ENCODE measurements at places on chromosomes 4 and X.

- no peak for DNase-seq
Observed at GRCh38 chr4:185016946-185017758, 1.1 kb upstream of the HELT start.

DNA sequence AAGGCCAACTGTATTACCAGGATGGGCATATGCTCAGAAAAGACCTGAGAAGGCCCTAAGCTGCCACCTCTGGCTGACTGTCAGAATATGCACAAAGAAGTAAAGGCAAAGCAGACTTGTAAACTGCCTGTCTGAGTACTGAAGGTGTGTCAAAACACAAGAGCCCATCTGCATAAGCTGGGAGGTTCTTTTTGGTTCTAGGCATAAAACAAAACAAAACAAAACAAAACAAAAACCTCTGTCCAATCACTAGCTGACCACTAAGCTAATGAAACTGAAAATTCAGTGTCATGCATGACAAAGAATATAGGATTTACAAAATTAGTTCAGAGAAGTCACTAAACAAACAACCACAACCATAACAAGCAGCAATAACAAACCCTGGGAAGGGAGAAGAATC is 20.6 kb downstream of the SH3D19 start:
- DNase-seq: no peak

DNA sequence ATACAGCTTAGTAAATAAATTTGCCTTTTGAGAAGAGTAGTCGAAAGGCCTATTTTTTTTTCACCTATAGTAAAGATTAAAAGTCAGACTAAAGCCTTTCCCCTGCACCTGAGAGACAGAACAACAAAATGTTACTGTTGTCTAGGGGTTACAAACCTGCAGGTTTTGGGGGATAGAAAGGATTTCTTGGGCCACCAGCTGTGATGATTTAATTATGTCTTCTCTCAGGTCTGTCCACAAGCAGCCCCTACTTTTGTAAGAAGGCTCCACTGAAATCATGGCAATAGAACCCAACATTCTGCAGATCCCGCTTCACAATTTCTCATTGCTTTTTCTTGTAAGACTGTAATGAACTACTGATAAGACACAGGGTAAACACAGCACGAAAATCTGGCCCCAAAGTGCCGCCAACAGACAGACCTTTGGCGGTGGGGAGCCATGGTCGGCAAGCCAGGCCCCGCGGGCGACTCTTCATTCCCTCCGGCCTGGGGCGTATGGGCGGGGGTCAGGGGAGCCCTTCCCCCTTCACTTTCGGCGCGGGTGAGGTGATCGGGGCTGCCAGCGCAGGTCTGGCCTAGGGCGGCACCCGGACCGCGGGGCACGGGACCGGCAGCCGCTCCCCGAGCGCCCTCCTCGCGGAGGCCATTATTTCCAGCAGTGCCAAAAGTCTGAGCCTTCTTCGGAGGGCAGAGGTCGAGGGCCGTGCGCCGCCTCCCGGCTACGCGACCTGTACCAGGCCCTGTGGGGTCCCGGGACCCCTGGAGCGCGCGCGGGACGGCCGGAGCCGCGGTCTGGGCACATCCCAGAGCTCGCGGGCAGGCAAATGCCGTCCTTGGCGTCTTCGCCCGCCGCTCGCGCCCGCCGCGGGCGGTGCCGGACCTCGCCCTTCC is 812 bp upstream of the KDM6A start:
- no peak for DNase-seq

GRCh38 chr4:80007745-80008149 is 65.3 kb downstream of the ANTXR2 start:
- DNase-seq: no peak

DNA sequence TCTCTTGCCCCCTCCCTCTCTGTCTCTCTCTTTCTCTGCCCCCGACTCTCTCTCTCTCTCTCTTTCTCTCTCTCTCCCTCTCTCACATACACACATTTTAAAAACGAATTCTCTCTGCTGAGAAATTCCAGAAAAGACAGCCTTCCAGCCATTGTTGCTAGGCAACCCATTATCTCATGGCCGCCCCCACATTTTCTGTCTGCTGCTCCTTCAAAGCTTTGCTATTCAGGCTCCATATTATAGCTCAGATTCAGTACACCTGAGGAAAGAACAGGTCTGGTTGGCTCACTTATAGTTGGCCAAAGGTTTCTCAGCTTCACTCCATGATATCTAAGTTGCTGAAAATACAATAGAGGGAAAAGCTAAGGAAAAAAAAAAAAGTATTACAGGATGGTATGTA is 174.4 kb upstream of the RADX start:
- no peak for DNase-seq

DNA sequence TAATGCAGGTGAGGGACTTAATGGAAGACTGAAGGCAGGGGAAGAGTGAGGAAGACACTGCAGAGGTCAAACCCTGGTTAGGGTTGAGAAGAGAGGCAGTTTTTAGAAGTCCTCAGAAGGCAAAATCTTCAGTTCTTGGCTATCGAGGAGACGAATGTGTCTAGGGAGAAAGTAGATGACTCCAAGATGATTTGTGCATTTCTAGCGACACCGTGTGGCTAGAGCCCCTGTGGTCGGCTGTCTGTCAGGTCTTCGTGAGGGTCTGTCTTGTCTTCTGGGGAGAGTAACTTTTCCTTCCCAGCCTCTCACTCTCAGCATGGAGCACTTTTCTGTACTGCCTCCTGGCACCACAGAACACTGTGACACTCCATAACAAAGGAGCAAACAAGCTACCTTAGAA is 458.1 kb downstream of the STIM2 start:
- peak; percentile 40 for DNase-seq

DNA sequence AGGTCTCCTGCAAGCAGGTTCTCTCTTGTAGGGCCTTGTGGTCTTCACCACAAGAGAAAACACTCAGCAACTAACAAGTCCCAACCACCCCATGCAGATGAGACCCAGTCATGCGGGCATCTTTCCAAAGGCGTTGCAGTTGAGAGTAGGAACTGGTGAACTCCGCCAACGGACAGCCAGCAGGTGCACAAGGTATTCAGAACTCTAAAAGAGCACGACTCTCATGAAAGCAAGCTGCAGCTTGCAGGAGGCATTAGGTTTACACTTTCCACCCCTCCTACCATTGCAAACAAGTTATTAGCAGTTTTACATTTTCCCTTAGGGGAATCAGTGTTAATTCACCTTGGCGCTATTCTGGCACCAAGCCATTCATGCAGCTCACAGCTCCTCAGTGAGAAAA is 173.4 kb upstream of the KIT start:
- DNase-seq: no peak

GRCh38 chr4:115113506-115114106 is at the start of gene NDST4:
Gene NDST4 (minus strand): TSS chr4:115113620. CDS start chr4:115077036, 36,584 bp downstream.
- DNase-seq: no peak

DNA sequence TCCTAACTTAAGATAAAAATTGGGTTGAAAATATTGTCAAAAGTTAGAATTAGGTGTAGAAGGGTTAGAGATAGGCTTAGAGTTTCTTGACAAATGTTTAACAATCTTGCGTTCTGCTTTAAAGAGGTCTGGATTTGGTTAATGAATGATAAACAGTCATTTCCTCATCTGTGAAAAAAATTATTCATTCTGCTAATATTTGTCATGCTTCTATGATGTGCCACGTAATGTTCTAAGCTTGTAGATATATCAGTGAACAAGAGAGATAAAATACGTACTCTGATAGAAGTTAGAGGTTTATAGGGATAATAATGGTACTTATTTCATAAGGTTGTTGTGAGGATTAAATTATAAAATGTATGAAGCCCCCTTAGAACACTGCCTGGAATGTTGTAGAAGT is 443.0 kb upstream of the GALNT7 start:
- DNase-seq: no peak

DNA sequence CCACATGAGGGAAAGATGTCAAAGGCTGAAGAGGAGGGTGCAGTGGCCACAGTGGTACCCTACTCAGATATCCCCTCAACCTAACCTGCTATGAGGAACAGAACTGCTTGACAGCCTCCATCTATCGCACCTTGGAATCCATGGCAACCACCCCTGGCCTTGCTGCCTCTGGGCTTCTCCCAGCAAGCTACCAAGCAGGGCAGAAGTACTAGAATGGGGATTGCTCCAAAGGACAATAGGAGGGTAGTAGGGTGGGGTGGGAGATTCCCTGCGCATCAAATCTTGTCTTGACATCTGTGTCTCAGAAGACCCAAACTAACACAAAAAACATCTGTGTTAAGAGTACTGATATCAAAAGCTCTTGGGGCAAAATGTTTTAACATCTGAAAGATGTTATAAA is 118.2 kb downstream of the FBXW7 start:
- no peak for DNase-seq

DNA sequence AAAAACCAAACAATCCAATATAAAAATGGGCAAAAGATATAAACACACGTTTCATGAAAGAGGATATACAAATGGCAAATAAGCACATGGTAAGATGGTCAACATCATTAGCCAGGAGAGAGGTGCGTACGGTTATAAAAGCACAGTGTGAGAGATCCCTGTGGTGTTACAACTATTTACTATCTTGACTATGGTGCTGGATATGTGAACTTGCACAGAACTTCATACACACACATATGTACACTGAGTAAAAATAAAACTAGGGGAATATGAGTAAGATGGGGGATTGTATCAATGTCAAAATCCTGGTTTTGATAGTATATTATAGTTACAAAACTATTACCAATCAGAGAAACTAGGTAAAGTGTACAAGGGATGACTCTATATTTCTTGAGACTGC is 8.4 kb downstream of the FBXO8 start:
- no peak for DNase-seq

DNA sequence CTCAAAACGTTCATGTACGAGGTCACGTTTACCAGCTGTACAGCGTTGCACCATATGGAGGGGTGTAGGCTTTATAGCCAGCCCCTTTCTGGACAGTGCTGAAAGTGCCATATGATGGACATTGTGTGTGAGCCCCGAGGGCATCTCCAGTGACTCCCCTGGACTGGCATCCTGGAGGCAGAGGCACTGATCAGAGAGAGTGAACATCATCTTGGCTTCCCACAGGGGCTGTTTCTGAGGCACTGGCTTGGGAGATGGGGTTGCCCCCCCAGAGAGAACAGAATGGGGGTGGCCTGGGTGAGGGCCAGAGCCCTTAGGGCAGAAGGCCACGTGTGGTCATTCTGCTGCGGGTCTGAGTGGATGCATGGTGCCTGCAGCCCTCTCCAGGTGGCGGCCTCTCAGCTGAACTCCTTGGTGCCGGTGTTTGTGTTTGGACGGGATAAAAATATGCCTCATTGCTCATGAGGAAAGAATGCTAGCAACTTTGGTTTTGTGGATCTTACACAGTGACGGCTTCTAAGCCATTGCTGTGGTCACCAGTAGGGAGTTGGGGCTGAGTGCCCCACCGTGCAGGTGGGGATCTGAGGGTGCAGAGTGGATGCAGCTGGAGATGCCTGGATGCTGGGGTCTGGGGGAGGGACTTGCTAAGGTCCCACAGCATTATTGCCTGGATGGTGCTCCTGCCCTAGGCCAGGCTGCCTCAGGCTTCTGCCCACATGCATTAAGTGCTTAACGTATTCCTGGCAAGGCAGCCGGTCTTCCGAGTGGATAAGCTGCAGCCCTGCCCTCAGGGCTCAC is 3.4 kb downstream of the WFS1 start:
- no peak for DNase-seq

- DNase-seq: no peak
Observed at GRCh38 chrX:8037593-8038348, 110.6 kb upstream of the PNPLA4 start.

- no peak for DNase-seq
Observed at GRCh38 chr4:185730387-185730786, 81.6 kb downstream of the SORBS2 start.

DNA sequence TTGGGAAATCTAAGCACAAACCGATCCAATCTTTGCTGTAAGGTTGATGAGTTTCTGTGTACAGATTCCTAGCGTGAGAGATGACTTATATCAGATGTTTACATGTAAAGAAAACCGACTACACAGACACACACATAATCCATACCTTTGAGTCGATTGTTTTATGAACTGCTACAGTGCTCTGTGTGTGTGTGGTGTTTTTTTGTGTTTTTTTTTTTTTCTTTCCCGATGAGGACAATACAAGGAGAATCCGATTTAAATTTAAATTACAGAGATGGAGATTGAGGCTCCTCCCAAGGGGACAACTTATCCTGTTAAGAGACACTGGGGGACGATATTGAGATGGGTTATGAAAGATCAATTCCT is 461 bp upstream of the SLC9A6 start:
- DNase-seq: no peak

DNA sequence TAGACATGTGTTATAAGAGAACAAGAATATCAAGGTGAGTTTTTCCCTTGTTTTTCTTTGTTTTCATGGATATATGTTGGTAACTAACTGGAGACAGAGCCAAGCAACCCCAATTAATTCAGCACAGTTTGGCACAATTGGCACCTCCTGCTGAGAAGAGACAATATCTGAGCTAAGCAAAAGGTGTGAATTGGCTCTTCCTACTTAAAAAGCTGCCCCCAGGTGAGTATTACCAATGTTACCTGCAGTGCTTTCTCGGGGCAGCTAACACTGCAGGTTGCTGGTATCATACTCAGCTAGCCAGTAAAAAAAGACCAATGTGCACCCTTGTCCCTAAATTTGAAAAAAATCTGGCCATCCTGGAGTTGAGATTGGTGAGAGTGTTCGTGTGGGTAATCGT is 871.2 kb upstream of the TENM3 start:
- DNase-seq: no peak

DNA sequence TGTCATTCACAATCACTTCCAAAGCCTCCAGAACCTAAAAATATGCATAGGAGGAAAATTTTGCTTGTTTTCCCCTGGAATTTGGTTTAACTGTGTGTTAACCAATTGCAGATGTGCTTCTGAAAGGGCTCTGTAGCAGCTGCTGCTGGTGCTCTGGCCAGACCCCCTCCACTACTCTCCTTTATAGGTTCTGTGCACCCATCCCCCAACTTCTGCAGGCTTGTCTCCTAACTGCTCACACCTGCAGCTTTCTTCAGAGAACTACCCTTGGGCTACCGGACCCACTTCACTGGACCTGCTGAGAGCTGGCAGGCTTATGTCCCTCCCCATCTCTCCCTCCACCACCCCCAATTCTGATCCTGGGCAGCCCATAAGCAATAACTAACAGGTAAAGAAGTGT is 662.1 kb upstream of the DIPK2B start:
- DNase-seq: no peak

- DNase-seq: no peak
Observed at GRCh38 chrX:70454441-70455365, 10.1 kb downstream of the DLG3 start.

GRCh38 chr4:11355226-11355625 is 73.5 kb downstream of the HS3ST1 start:
- no peak for DNase-seq

DNA sequence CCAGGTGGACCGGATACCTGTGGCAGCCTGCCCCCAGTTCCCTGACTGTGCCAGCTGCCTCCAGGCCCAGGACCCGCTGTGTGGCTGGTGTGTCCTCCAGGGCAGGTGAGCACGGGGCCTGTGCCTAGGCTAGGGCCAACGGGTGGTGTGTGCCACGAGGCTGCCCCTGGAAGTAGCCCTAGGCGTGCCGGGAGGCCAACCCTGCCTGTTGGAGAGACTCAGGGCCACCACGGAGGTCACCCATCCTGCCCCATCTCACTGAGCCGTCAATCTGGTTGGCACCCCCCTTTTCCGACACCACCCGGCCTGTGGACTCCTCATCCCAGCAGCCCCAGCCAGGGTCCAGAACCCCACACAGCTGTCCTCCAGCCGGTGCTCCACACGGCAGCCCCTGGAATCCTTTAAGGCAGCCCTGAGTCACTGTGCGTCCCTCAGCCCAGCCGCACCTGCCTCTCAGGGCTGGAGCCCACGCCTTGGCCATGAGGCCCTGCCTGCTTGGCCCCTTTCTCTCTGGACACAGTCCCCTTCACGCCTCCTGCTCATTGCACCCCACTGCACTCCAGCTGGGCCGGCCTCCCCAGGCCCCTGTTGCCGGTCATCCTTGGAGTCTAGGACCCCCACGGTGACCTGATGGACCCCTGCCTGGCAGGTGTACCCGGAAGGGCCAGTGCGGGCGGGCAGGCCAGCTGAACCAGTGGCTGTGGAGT is 5.3 kb downstream of the PLXNB3 start:
- no peak for DNase-seq

Data from GDM1 (cell line).